Activated T-cell treated with anti-CD3 and anti-CD28 coated beads, Interleukin-2, amount 50 U/mL, for 4 hours (primary cell): ENCODE measurements at places on chromosomes 2 and 18. TPM values are rescaled to one million over a fixed set of nuclear protein-coding genes. Genes with fewer than 3 reads are reported as not detected.

The RFX8 gene
- not detected for total RNA-seq

DNA sequence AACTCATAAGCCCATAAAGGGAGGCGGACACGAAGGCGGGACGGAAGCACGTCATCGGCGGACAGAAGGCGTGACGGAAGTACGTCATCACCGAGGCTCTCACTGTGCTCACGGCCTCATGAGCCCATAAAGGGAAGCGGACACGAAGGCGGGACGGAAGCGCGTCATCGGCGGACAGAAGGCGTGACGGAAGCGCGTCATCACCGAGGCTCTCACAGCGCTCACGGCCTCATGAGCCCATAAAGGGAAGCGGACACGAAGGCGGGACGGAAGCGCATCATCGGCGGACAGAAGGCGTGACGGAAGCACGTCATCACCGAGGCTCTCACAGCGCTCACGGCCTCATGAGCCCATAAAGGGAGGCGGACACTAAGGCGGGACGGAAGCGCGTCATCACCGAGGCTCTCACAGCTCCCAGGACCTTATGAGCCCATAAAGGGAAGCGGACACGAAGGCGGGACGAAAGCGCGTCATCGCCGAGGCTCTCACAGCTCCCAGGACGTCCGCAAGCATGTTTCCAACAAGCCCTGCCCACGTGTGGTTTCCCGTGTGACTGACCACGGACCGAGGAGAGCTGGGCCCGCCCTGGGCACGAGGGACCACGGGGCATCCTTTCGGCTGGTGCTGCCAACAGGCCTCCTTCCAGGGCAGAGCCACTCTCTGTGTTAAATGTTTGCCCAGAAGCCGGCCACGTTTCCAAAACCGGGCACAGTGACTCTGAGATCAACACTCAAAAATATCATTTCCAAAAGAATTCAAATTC, 182.7 kb upstream of the SALL3 start:
- no peak for DNase-seq

The SH3YL1 gene
- total RNA-seq = 14.7 TPM

DNA sequence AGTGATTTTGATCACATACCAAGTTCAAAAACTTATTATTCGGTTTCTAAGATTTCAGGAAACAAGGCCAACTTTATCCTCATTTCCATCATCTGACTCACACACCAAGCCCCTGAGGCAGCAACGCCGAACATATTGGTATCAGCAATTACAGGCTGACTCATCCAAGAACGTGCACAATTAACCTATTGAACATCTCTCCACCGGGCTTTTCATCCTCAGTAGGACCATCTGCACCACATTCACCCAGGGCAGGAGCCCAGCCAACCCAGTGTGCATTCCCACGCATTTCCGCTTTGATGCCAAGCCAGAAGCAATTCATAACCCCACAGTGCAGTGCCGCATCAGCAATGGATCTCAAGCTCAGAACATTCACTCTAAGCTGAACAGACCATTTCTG, 52.9 kb downstream of the SCG2 start:
- DNase-seq = no peak

GRCh38 chr2:215635071-215635787, 199.4 kb upstream of the FN1 start:
- DNase-seq = no peak

The DCDC2C gene
- not detected for total RNA-seq

GRCh38 chr18:1619507-1619906, 714.8 kb downstream of the ADCYAP1 start:
- DNase-seq = no peak

- no peak for DNase-seq
Measured at GRCh38 chr18:3623769-3624545, 174.0 kb downstream of the TGIF1 start.

DNA sequence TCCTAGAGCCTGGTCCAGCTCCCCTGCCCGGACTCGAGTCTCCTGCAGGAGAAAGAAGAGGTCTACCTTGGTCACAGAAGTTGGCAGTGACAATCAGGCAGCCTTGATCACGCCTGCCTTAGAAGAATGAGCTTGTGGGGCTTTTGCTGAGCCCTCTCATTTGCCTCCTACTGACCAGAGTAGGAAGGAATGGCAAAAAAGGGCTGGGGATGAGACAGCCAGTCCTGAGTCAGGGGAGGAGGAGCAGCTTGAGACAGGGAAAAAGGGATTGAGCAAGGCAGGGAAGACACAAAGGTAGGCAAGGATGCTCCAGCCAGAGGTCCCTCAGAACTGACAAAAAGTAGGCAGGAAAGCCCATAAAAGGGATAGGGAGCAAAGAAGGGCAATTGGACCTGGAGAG, 6.0 kb downstream of the WDR54 start:
- DNase-seq = no peak

DNA sequence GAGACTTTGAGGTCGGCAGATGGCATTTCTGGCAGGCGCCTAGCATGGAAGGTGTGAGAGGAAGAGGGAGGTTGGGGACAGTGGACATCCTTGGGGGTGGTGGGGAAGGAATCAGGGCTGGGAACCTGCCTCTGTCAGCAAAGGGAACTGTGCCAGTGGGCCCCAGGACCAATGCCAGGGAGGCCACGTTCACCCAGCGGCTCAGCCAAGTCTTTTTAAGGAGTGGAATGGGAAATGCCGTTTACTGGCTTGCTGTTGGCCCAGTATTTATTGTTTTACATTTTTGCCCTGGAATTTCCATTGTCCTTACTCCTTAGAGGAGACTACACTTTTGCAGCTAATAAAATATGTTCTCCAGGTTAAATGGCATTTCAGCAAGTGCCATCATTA, 135.2 kb downstream of the MCFD2 start:
- DNase-seq = no peak

The MATN3 gene
- total RNA-seq = not detected

DNA sequence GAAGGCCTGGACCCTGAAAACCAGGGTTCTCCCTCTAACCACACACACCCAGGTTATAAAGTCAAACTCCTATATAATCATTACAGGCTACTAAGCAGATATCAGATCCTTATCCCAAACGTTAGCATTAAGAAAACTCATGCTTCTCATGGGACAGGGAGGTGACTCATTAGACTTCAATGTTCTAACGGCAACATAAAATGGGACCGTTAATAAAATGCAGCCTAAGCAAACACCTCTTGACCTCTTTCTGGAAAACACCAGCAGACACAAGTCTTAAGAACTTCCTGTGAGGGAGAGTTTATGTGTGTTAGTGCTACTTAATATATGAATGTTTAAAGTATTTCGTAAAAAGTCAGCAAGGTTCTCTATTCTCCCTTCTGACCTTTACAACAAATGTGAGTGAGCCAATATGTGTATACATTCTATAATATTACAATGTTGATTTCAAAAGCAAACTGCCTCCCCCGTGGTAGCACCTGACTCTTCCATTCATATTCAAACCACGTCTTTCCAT, 31.7 kb downstream of the LPIN2 start:
- no peak for DNase-seq

The UPP2 gene
- not detected for total RNA-seq

- no peak for DNase-seq
Measured at GRCh38 chr2:163621445-163622004, 114.3 kb downstream of the FIGN start.

- no peak for DNase-seq
Measured at GRCh38 chr2:98773907-98774306, 43.0 kb upstream of the MGAT4A start.

DNA sequence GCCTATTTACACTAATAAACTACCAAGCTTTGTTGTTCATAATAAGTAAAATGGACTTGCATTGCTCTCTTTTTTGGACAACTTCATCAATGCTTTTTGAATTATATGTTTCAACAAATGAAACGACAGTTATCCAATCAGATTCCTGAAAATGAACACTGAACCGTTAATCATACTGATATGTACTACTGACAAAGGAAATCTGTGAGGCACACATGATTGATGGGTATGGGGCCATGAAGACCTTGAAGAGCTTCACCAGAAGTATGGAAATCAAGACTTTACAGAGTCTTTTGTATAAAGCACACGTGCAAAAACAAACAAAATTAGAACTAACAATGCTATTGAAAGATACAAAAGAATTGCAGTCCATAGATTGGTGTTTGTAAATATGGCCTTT, 51.2 kb downstream of the HNMT start:
- no peak for DNase-seq

- DNase-seq = no peak
Measured at GRCh38 chr2:201320701-201321100, 36.4 kb downstream of the FLACC1 start.

The FHOD3 gene
- not detected for total RNA-seq

The OTOS gene
- not detected for total RNA-seq

The PUM2 gene
- 92.6 TPM for total RNA-seq

The MBD2 gene
- 119 TPM for total RNA-seq
